Natural killer cell (primary cell): ENCODE measurements at places on chromosomes 4 and X. TPM values are rescaled to one million over a fixed set of nuclear protein-coding genes. Genes with fewer than 3 reads are reported as not detected.

DNA sequence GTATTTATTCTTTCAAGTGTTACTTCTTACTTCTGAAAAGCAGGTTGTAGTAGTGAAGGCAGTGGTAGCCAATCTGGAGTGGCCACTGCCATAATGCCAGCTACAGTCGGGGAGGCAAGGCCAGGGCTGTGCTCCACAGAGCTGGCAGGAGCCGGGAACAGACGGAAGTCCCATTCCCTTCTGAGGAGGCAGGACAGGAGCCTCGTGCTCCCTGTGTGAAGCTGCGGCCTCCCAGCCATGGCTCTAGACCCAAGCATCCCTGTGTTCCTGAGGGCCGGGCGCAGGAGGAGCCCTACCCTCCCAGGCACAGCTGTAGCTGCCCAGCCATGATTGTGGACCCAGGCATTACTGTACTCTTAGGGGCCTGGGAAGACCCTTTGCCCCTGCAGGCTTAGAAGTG, 461.8 kb downstream of the ADGRL3 start:
- DNase-seq: no peak

DNA sequence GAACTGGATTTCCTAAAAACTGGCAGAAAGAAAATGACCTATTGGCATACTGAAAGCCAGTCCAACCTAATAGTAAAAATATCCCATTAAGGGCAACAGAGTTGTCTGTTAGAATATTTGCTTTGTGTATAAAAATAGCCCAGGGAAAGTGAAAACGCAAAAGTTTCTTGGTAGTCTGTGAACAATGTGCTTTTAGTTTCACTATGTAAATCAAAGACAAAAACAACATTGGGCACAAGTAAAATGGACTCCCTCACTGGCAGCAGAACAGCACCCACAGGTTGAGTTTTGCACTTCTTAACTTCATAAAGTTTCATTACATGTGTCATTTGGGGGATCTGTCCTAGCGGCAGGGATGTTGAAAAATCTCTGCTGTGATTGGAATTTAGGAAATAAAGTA, 4.3 kb upstream of the FGG start:
- peak; percentile 6 for DNase-seq

GRCh38 chrX:11412715-11413623, 119.8 kb downstream of the AMELX start:
- DNase-seq: no peak

- peak; percentile 22 for DNase-seq
Observed at GRCh38 chr4:121711263-121712000, 14.7 kb upstream of the ANXA5 start.

- DNase-seq: no peak
Observed at GRCh38 chrX:133533249-133533648, 118.0 kb upstream of the GPC4 start.

- DNase-seq: no peak
Observed at GRCh38 chr4:110394871-110395270, 81.1 kb upstream of the ENPEP start.

DNA sequence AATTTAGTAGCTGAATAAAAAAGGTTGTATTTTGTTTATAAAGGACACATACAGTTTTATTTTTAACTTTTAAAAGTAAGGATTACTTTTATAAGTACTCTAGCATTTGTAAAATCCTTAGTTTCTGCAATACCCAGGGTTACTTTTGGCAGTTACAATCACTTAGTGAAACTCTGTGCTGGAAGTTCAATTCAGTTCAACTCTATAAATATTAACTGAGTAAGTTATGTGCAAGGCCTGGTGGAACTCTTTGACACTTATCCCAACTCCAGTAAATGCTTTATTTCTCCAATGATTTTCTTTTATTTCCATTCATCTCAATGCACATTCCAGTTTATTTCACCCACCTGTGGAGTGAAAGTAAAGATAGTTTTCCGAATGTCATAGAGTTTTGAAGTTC, 63.3 kb upstream of the HDAC8 start:
- no peak for DNase-seq

DNA sequence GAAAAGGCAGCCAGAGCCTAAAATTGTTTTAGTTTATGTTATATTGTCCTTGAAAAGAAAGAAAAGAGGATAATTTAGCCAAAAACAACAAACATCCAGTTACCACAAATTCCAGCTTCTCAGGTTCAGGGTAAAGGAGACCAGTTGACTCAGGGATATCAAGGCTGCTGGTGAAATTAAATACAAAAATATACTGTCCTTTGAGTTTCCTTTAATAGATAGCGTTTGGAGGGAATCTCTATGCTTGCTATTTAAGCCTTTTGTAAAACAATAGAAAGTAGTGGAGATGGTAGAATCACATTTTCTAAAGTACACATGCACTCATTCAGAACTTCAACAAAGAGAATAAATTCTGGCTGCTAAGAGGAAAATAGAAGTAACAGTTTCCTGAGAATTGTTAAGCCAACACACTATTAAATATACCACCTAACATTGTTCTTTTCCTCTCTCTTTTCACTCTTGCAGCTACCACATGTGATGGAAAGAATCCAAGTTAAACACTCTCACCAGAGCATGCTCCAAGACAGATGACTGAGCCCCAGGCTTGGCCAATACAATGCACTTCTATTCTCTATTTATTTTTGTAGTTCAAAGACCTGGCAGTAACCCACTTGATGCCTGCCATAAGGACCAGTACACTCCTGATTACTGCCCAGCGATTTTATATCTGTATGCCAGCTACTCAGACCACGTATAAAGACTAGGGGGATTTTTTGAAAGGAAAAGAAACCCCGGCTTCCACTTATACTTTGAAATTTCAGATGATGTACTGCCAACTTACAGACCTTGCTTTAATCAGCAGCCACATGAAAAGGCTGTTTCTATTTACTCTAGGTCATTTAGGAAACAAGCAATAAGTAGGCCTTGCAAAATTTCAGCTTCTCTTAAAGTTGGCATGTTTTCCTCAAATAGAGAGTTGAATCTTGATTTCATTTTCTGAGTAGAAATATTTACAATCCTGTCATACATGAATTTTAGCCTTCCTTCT, 756.9 kb downstream of the FAT4 start:
- no peak for DNase-seq

DNA sequence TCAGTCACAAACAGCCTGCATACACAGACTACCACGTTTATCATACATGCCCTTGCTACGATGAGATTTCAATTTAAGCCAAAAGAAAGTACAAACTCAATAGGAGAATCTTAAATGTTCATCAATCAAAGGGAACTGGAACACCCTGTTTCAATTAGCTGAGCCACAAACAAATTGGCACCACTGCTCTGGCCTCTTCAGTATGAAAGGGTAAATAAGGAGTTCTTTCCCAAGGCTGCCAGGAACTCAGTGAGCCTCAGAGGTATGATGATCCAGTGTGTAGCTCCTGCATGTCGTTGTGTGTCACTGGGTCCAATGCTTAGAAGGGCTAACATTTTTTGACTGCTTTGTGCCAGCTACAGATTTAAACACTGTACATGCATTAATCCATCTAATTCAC, 5.4 kb downstream of the RNF150 start:
- DNase-seq: no peak

DNA sequence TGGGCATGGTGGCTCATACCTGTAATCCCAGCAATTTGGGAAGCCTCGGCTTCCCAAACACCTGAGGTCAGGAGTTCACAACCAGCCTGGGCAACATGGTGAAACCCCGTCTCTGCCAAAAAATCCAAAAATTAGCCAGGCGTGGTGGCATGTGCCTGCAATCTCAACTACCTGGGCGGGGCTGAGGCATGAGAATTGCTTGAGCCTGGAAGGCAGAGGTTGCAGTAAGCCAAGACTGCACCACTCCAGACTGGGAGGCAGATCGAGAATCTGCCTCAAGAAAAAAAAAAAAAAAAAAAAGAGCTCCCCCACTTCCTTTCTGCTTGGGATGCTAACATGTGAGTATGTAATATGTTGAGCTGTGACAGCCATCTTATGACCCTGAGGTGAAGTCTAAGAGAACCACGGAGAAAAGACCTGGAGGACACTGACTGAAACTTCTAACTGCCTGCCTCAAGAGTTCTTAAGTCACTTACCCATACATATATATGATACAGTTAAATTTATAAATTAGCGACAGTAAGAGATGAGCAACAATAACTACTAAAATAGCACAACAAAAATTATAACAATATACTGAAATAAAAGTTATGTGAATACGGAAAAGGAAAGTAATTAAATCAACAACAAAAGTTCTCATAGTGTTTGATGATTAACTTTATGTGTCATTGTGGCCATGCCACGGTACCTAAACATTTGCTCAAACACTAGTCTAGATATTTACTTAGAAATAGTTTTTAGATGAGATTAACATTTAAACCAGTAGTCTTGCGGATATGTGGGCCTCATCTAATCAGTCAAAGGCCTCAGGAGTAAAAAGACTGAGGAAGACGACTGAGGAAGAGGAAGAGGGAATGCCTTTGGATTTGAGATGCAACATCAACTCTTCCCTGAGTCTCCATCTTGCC, 178.3 kb downstream of the OPHN1 start:
- no peak for DNase-seq

Gene SPP1
- total RNA-seq: not detected

Gene MOSPD2
- total RNA-seq: 11.2 TPM

Gene CXorf49
- not detected for total RNA-seq

Gene CFAP47
- not detected for total RNA-seq
